ENCODE measurements at places on chromosomes 1 and 21.

DNA sequence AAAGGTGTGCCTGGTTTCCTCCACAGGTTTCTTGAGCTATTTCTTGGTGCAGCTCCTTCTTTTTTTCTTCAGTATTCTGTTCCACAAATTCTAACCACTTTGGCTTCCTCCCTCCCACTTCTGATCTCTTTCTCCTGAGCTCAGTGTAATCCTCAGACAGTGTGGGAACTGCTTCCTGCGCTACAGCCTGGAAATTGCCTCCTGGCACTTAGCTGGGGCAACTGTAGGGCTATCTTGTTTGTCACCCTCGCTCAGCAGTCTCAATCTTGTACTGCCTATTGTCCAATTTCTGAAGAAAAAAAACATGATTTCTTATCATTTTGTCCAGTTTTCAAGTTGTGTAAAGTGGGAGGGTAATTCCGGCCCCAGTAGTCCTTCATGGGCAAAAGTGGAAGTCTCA lies 24.0 kb upstream of the GALNT2 start:
- DNase-seq = no peak

DNA sequence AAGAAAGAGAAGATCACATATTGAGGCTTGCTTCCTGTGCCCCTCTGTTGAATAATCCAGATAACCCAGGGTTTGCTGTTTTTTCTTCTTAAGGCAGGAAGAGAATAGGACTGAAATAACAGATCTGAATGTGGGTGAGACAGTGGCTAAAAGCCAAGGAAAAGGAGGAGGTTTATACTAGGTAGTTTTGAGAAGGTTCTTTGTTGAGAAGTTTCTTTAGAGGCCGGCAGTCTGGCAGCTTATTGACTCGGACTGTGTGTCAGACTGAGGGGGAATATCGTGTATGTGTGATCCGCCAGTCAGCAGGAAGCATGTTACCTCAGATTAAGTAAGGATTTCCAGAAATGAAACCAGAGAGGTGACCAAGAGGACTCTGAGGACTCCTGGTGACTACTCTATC lies 119.8 kb downstream of the PLA2G4A start:
- DNase-seq = no peak

DNA sequence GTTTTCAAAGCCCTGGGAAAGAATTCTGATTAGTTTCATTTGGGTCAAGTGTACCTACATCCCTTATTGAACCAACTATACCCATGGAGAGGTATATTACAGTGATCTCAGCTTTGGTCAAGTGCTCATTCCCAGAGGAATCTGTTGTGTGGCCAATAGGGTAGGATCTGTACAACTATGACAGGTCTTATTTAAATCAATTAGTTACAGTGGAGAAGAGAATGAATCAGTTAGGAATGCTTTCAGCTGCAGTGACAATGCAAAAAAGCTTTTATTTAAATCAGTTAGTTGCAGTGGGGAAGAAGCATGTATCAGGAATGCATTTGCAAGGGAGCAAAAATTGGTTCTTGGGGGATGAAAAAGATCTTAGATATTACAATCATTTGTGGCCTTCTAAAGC lies 119.0 kb downstream of the FGGY start:
- no peak for DNase-seq

DNA sequence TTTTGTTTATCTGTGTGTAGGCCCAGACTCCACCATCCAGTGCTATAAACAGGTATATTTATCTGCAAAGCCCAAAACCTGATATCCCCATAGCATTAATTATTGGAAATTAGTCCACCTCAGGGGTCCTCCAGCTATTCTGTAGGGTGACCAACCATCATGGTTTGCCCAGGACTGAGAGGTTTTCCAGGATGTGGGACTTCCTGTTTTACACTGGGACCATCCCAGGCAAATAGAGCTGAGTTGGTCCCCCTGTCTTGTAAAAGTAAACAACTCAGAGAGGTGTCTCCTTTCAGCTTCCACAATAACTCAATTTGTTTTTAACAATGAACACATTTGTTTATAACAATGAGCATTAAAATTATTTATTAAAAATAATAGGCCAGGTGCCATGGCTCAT lies 7.8 kb upstream of the CELA2B start:
- no peak for DNase-seq

- DNase-seq = no peak
Measured at GRCh38 chr1:157574836-157575235, 22.5 kb upstream of the FCRL5 start.

GRCh38 chr1:58710190-58711085 lies 10.6 kb upstream of the MYSM1 start:
- DNase-seq = no peak

GRCh38 chr1:1625824-1626206 lies 6.2 kb upstream of the MMP23B start:
- DNase-seq = no peak

DNA sequence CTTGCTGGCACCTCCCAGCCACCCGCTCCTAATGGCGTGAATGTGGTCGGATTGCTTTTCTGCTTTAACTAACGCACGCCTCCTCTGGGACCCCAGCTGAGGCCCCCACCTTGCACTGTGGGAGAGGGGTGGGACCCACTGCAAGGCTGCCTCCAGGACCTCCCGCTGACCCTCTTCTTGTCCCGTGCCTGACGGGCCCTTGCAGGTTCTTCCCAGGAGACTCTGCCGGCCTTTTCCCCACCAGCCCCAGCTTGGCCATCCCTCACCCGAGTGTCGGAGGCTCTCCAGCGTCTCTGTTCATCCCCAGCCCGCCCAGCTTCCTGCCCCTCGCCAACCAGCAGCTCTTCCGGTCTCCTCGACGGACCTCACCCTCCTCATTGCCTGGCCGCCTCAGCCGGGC lies 18.6 kb downstream of the TMEM201 start:
- DNase-seq = no peak

- DNase-seq = no peak
Measured at GRCh38 chr1:212235857-212236256, 49.4 kb upstream of the PPP2R5A start.

- no peak for DNase-seq
Measured at GRCh38 chr1:61782771-61783170, 40.5 kb downstream of the PATJ start.

- DNase-seq = no peak
Measured at GRCh38 chr1:40818264-40818961, 34.8 kb downstream of the KCNQ4 start.

DNA sequence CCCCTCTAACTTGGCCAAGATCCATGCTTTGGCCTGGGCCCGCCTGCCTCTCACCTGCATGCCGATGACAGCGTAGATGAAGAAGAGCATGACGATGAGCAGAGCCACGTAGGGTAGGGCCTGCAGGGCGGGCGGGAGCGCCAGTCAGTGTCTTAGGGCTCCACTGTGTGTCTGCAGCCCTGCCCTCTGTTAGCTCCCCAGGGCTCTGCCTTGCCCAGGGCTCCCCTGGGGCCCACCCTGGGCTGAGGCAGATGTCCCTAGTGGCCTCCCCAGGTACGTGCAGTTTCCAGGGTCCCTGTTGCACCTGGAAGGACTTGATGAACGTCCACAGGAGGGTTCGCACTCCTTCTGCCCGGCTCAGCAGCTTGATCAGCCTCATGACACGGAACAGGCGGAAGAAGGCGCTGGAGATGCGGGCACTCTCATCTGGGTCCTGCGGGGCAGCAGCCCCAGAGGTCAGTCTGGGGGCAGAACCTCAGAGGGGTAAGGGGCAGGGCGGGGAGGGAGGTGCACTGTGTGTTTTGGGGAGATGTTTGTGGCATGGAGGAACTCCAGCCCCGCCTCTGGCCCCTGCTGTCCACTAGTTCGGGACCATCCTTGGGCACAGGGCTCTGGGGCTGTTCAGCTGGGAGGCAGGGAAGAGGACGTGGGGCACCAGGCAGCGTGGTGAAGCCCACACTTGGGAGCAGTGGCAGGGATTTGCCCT lies 29.8 kb upstream of the KIF21B start:
- no peak for DNase-seq

- DNase-seq = no peak
Measured at GRCh38 chr1:160637821-160638539, 8.9 kb downstream of the SLAMF1 start.

DNA sequence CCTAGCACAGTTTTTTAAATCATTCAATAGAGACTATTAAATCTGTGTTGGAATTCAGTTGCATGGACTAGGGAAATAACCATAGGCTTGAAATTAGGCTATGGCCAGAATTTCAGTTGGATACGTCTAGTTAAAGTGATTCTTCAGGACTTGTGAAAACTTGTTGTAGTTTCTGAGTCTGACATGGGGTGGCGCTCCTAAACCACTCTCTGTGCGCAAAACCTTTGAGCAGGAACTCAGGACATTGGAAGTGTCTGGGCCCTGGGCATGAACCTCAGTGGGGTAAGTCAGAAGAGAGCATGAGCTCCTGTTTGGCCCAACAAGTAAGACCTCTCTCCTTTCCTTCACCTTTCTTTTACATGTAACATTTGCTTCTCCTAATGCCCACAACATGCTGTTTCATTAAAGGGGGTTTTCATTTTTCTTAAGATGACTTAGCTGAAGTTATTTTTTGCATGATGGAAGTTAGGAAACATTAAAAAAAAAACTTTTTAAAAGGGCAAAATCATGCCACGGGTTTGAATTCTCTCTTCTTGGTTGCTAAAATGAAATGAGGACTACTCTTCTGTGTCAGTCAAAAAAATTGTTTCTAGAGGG lies 17.1 kb upstream of the CCDC190 start:
- no peak for DNase-seq

GRCh38 chr1:84600796-84601195 lies 26.6 kb upstream of the CTBS start:
- DNase-seq = no peak

DNA sequence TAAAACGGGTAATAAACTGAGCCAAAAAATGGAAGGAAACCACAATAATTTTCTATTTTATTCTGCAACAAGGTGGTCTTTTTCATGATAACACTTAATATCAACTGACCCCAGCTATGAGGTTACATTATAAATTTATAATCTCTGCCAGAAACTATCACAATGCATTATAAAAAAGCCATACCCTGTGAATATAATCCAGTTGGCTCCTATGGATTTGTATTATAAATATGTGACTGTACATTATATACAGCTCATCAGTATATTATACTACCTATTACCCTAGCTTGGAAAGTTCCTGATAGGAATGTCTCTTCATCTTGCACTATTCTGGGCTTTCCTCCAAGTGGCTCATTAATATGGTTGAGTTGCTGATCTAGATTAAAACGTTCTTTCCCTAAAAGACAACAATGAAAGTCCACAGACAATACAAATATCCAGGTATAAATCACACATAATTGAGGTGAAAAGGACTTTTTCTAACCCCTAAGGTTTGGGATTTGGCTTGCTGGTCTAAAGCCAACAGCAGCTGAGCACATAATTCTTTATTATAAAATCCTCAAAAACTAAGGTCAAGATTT lies 487.7 kb downstream of the TTLL7 start:
- DNase-seq = no peak

GRCh38 chr1:203754455-203754864 lies 10.5 kb upstream of the LAX1 start:
- DNase-seq = no peak

- DNase-seq = no peak
Measured at GRCh38 chr1:214101246-214101645, 113.5 kb downstream of the PROX1 start.

DNA sequence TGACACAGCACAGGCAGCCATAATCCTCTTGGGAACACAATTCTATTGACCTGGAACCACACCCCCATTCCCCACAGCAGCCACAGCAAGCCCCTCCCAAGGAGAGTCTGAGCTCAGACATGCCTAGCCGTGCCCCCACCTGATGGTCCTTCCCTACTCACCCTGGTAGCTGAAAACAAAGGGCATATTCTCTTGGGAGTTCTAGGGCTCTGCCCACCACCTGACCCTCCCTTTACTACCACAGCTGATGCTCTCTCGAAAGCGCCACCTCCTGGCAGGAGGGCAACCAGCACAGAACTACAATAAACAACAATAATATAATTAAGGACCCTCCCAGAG lies 184.8 kb upstream of the COA6 start:
- no peak for DNase-seq

GRCh38 chr1:10735563-10736305 lies 60.7 kb downstream of the CASZ1 start:
- DNase-seq = no peak

DNA sequence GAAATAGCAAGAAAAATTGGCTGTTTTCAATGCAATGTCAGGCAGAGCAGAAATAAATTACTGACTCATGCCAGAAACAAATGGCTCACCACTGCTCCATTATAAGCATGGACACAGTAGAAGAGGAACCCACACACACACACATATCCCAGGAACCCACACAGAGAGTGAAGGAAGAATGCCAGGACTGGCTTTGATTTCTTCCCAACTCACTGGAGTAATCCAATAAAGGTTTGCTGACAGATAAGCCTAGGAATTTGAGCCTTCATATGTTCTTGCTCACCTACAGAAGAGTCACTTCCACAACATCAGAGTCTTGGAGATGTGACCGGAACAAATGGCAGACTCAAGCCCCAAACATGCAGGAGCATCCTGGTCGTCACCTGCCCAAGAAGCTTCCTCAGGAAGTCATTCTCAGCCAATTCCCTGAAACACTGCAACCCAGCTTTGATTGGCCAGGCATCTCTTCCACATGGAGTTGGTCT lies 2.2 kb downstream of the SH3BP5L start:
- DNase-seq = no peak

GRCh38 chr1:96329121-96329520 lies 392.5 kb upstream of the PTBP2 start:
- DNase-seq = no peak

- no peak for DNase-seq
Measured at GRCh38 chr1:26274801-26275425, 5.0 kb upstream of the SH3BGRL3 start.

GRCh38 chr21:18155508-18156193 lies 89.0 kb upstream of the CHODL start:
- DNase-seq = no peak

DNA sequence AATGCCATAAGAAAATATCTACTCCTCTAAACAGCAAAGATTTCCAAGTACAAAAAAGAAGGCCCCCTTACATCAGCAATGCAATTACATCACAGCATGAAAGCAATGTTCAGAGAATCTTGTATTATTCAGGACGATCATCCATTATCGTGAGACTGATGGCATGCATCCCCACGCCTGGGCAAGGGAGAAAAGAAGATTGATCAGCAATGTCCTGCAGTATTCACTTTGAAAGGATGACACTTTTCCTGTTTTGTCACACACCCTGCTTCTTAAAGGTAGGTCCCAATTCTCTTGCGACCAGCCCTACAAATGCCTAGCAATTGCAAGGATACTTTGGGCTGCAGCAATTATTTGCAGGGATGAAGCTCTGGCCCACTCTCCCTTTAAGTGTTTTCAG lies 108.7 kb downstream of the TOMM20 start:
- no peak for DNase-seq

GRCh38 chr21:35128536-35128935 lies 79.4 kb upstream of the RUNX1 start:
- no peak for DNase-seq

- no peak for DNase-seq
Measured at GRCh38 chr1:27391511-27392095, 819 bp upstream of the GPR3 start.

Measured in epithelial cell of proximal tubule (primary cell).